Stimulated activated CD4-positive, alpha-beta T cell treated with anti-CD3 and anti-CD28 coated beads, Interleukin-2, amount 100 ng/mL, for 48 hours (primary cell): ENCODE measurements at places on chromosomes 6 and 20.

DNA sequence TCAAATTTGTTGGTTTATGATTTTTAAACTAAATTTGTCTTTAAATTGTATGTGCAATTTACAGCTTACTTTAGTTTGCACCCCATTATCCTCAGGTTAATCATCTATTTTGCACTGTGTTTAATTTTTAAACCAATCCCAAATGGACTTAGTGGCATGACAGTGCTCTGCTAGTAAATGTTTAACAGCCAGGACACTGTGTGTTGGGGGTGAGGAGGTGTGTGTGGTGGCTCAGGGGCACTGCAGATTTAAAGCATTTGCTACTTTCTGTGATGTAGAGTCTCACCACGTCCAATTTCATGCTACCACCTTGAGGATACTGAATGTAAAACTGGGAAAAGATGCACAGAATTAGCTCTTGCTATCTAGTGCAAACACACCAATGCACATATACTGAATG lies 225.7 kb downstream of the HAO1 start:
- DNase-seq: no peak

GRCh38 chr6:162829013-162829742 lies 101.4 kb downstream of the PACRG start:
- DNase-seq: no peak

DNA sequence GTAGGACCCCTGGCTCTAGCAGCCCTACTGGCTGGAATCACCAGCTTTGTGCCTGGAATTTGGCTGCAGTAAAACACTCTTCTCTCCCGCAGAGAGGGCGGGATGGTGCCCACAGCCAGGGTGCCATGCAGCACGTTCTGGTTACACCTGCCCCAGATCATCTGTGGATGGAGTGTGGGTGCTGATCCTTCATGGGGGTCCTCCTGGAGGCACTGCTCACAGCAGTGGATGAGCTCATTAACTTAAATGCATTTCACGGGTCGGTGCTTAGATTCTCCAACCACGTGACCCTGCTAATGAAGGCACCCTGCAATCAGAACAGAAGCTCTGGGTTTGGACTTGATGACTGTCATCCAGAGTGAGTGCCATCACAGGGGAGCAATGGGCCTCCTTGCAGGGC lies 138.6 kb upstream of the AFDN start:
- no peak for DNase-seq

DNA sequence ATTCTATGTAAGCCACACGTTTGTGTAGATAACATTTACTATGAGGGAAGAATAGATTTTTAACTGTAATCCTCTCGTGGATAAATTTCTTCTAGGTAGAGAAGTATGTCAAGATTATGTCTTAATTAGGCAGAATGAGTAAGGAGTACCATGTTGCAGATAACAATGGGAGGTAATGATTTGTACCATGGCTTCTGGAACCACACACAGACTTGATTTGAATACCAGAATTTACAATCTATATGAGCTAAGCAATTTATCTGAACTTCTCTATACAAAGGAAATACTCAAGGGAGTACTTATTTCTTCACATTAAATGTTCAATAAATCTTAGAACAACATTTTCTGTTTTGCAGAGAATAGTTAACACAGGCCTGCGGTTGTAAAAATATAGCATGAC lies 51.5 kb downstream of the RPS12 start:
- DNase-seq: no peak

DNA sequence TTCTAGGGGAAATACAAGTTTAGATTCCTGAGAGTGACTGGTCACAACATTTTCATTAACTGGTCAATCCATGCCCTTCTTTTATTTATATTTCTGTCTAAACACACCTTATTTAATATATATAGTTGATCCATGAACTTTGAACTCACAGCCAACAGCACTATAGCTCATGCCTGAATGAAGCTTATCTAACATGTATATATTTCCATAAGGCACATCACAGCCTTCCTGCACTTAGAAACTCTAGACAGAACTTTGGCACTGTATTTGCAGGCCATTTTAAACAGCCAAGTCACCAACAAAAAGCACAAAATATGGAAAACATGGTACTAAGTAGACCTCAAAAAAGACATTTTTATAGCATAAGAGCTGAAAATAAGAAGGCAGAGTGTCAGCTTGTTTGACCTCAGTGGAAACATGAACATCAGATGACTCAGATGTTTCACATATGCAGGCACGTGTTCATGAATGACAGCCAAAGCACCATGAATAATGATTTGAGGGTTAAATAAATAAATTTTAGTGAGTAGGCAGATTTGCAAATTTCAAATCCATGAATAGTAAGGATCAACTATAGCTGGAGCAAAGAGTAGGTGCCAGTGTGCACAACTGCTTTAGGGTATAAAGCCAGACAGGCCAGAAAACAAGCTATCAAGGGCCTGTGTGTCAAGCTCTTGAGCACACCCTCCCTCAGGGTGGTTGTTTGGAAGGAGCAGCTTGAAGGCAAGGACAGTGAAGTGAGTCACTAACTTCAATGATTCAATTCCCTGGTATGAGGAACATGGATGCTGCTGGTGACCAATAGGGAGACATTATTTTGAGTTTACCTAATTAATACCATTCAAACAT lies 88.9 kb upstream of the NT5E start:
- DNase-seq: no peak

DNA sequence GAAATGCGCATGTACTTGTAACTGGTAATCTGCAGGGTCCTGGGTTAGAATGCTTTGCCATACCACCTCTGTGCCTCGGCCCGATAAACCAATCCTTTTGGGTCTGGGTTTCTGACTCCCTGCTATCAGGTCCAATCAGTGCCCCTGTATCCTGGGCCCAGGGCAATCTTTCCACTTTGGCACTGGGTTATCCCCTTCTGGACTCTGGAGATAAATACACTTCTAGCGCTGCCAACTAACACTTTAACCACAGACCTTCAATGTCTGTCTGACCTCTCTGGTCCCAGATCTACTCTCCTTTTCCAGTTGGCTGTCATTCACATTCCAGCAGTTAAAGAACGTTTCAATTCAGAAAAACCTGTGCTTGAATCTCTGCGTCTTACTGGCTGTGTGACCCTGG lies 55.3 kb downstream of the DNAAF9 start:
- DNase-seq: no peak

DNA sequence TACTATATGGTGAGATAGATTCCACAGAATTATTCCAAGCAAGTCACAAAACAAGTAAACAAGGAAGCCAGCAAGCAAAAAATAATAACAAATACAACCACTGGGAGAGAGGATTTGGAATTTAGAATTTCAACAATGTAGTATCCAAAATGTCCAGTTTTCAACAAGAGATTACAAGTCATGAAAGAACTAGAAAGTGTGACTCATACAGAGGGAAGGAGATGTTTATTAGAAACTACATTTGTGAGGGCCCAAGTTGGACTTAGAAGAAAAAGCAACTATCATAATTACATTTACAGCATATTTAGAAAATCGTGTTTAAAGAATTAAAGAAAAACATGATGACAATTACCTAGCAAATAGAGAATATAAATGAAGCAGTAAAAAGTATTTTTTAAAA lies 494.6 kb upstream of the ID4 start:
- no peak for DNase-seq

GRCh38 chr6:85561750-85562357 lies 31.8 kb downstream of the SNX14 start:
- no peak for DNase-seq

DNA sequence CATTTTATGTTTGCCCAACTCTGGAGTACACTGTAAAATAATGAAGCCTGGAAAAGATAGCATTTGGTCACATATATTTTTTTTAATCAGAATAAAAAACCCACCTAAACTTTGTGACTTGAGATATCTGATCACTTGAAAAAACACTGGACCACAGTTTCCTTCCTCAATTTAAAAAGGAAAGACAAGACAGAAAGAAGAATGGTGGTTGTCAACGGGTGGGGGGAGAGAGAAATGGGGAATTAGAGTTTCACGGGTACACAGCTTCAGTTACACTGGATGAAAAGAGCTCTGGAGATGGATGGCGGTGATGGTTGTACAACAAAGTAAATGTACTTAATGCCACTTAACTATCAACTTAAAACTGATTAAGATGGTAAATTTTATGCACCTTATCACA lies 14.7 kb upstream of the DST start:
- no peak for DNase-seq

- no peak for DNase-seq
Measured at GRCh38 chr6:22164236-22164635, 132.6 kb downstream of the PRL start.

- DNase-seq: no peak
Measured at GRCh38 chr6:56659721-56660380, 17.2 kb upstream of the DST start.

GRCh38 chr6:106910999-106911949 lies 63.3 kb downstream of the CD24 start:
- DNase-seq: no peak

DNA sequence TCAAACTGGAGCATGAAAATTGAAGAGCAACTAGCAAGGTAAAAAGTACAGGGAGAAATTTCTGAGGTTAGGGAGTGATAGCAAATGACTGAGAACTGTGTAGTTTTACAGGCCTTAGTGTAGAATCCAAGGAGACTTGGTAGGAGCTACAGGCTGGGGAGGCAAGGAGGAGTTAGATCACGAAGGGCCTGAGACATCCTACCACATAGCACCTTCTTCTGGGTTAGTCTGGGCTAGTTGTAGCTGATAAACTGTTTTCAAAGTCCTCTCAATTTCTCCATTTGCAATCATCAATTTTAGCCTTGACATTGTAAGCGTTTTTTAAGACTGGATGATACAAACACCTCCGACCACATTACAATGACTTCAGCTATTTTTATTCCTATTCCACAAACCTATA lies 209.7 kb downstream of the TMEM200A start:
- no peak for DNase-seq

DNA sequence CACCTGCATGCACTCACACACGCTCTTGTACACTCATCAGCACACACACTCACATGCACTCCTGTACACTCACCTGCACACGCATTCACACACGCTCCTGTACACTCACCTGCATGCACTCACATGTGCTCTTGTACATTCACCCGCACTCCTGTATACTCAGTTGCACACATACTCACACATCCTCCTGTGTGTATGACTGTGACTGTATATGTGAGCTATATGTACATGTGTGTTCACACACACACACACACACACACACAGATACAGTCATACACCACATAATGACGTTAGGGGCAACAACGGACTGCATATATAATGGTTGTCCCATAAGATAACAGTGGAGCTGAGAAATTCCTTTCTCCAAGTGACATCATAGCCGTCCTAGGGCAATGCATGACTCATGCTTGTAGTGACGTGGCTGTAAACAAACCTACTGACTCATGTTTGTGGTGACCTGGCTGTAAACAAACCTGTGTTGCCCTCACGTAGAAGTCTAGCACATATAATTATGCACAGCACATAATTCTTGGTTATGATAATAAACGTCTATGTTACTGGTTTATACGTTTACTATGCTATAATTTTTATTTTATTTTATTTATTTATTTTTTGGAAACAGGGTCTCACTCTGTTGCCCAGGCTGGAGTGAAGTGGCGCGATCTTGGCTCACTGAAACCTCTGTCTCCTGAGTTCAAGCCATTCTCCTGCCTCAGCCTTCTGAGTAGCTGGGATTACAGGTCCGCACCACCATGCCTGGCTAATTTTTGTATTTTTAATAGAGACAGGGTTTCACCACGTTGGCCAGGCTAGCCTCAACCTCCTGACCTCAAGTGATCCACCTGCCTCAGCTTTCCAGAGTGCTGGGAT lies 22.8 kb upstream of the TAF4 start:
- DNase-seq: no peak

DNA sequence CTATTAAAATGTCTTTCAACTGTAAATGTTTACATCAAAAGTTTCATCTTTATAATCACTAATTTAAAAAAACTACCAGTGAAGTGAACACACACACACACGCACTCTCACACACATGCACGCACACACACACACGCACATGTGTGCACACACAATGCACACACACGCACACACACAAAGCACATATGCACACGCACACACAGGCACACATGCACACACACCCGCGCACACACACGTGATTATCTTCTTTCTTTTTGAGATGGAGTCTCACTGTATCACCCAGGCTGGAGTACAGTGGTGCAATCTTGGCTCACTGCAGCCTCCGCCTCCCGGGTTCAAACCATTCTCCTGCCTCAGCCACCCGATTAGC lies 80.0 kb upstream of the FRMD1 start:
- no peak for DNase-seq
